ENCODE measurements at places on chromosomes 3 and 15.

DNA sequence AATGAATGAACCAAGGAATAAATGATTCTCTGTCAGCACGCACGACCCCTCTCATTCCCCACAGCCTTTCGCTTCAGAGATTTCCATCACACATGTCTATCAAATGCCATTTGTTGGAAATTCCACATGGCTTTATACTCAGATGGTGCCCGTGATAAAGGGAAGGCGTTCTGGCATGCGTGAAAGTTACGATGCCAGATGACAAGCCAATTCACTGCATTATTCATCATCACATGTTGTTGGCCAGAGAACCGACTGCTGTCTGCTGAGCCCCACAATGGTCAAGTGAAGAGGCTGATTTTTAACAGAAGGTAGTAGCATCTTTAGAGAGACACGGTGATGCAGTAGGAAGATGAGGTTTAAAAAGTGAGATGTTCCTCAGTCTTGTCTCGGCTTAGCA lies 74.1 kb upstream of the FRMD4B start:
- DNase-seq, result no peak

- DNase-seq, result no peak
Observed at GRCh38 chr3:144593881-144594280, 622.3 kb downstream of the DIPK2A start.

- no peak for DNase-seq
Observed at GRCh38 chr3:65783117-65783516, 255.6 kb downstream of the MAGI1 start.

- no peak for DNase-seq
Observed at GRCh38 chr3:43455233-43455632, 166.6 kb downstream of the ANO10 start.

DNA sequence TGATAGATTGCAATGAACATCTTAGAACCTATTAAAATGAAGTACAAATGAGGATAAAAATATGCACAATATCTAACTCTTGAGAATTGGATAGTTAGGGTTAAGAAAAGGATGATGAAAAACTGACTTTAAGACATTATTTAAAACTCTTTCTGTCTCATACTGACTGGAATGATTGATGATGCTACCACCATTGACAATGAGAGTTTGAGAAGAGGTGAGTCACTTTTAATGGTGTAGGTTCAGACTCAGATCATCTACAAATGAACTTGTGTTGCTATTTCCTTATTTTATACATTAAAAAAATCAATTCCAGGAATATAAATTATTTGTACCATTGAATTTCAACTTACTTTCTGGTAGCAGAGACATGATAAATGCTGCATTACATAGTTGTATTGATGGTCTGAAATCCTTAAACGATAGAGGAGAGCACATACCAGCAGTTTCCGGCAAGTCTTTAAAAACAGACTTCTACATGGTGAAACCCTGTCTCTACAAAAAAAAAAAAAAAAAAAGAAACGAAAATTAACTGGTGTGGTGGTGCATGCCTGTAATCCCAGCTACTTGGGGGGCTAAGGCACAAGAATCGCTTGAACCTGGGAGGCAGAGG lies 409.0 kb downstream of the OTOL1 start:
- no peak for DNase-seq
